Activated CD8-positive, alpha-beta T cell treated with anti-CD3 and anti-CD28 coated beads for 36 hours (primary cell): ENCODE measurements at places on chromosomes 1 and 21. TPM values are rescaled to one million over a fixed set of nuclear protein-coding genes. Genes with fewer than 3 reads are reported as not detected.

Gene GPR52
- total RNA-seq = 0.58 TPM

Gene OR2G3
- total RNA-seq = not detected

Gene CLCA4
- total RNA-seq = not detected

Gene OLFML3
- total RNA-seq = 0.14 TPM

DNA sequence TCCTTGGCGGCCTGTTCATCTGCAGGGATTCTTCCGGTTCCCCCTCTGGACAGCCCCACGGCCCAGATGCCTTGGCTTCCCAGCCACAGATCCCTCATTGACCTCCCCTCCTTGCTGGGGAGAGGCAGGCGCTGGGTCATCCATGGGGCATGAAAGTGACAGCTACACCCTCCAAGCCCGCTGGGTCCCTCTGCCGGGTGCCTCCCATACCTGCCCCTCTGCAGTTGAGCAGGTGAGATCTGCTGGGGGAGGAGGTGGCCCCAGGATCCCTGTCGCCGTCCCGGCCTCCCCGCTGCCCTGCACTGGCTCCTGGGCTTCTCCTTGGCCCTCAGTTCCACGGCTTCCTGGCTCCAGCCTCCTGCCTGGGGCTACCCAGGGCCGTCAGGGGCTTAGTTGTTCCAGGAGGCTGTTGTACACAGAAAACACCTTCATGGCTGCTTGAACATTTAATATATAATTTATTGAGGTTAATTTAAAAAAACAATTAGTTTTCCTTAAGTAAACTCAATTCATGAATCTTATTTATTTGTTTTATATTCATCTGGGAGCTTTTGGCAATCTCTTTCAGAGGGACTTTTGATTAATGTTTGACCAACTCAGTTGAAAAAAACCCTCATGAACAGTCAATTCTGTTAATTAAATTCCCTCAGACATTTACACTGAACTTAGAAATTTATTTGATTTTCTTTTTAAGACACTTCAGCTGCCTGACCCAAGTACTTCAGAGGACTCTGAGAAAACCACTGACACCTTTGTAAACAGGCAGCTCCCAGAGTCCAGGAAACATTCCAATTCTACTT lies 67.6 kb upstream of the ABCG1 start:
- no peak for DNase-seq

GRCh38 chr21:35350965-35351364 lies 301.9 kb upstream of the RUNX1 start:
- no peak for DNase-seq

GRCh38 chr1:7471836-7472235 lies 299.3 kb upstream of the VAMP3 start:
- no peak for DNase-seq

DNA sequence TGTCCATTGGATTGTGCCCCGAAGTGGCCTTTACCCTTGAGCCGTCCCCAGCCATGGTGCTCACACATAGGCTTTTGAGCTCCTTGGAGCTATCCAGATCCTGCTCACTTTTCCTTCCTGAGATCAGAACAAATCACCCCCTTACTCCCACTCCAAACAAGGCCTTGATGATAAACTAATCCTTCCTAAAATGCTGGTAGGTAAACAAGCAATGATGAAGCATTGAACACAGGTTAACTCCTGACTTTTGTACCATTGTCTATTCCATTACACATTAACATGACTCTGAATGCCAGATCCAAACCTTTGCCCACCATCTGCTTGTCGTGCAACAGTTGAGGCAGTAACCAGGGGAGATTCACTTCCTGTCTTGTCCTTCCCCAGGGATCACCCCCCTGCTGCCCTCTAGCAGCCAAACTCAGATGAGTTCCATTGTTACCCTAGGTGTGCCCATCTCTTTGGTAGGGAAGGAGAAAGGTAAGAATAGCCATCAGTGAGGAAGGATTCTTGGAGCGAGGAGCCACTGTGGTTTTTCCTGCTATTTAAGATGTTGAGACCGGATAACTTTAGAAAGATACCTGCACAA lies 79.5 kb upstream of the DNAJC6 start:
- no peak for DNase-seq

DNA sequence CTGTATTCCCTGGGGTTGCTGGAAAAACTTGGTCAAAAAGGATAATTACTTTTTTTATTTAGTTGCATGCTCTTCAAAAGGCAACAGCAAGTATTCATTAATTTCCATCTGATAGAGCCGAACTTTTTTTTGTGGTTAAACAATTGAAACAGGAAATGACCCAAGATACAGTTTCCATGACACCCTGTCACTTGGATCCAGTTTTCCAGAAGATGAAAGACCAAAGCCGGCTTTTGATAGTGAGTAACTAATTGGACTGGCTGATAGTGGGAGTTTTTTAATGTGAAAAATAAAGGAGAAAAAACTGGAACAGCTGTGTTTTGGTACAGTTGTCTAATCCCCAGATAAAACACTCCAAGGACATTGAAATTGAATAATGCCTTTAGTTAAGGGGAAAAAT lies 33.0 kb downstream of the CACHD1 start:
- no peak for DNase-seq

GRCh38 chr1:181905944-181906597 lies 155.4 kb downstream of the ZNF648 start:
- no peak for DNase-seq

DNA sequence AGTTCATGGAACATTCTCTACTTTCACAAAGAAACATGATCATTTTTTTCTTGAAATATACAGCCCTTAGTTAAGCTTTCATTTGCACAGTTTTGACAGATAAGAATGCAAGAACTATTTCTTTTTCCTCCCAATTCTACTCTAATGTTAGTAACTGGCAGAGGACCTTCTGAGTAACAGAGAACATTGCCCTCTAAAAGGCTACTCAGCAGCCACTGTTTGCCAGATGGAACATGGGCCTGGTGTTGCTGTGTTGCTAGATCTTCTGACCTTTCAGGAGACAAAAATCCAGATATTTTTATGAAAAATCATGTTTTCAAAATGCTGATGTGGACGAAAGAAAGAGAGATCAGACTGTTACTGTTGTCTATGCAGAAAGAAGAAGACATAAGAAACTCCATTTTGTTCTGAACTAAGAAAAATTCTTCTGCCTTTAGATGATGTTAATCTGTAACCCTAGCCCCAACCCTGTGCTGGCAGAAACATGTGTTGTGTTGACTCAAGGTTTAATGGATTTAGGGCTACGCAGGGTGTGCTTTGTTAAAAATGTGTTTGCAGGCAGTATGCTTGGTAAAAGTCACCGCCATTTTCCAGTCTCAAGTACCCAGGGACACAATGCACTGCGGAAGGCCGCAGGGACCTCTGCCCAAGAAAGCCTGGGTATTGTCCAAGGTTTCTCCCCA lies 2.9 kb upstream of the PRDX6 start:
- DNase-seq = no peak

GRCh38 chr1:202117898-202118371 lies 4.8 kb upstream of the GPR37L1 start:
- no peak for DNase-seq
